Stimulated activated CD4-positive, alpha-beta T cell treated with anti-CD3 and anti-CD28 coated beads, Interleukin-4, amount 100 ng/mL, for 4 hours (primary cell): ENCODE measurements at places on chromosomes 5 and 9.

DNA sequence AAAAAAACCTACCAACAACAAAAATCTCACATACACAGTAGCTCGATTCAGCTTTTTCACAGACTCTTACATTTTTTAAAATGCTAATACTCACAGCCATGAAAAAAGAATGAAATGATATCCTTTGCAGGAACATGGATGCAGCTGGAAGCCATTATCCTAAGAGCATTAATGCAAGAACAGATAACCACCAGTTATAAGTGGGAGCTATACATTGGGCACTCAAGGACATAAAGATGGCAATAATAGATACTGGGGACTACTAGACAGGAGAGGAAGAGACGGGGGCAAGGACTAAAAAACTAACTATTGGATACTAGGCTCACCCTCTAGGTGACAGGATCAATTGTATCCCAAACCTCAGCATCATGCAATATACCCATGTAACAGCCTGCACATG lies 90.3 kb upstream of the CCNH start:
- no peak for DNase-seq

DNA sequence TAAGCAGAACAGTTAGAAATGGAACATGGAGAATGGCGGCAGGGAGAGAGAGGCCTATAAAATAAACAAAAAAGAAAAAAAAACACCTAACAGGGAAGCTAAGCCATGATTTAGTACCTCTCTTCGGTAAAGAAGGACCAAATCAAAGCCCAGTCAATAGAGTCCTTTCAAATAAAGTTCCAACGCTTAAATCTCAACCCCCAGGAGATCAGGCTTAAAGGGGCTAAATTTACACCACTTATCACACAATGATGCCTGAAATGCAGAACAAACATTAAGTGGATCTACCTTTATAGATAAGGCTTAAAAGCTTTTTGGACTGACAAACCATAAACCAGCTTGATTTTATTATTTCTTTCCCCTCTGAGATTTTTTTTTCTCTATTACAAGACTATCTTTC lies 66.3 kb downstream of the PRELID2 start:
- DNase-seq, result no peak

DNA sequence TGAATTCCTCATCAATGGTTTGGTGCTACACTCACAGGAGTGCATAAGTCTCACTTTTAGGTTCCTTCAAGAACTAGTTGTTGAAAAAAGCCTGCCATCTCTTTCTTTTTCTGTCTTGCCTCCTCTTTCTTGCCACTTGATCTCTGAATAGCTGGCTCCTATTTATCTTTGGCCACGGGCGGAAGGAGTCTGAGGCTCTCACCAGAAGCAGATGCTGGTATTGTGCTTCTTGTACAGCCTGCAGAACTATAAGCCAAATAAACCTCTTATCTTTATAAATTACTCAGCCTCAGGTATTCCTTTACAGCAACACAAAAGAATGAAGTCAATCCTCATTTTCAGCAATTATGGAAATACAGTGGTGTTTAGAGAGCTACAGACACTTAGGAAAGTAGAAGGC lies 247.1 kb upstream of the PRR16 start:
- no peak for DNase-seq

DNA sequence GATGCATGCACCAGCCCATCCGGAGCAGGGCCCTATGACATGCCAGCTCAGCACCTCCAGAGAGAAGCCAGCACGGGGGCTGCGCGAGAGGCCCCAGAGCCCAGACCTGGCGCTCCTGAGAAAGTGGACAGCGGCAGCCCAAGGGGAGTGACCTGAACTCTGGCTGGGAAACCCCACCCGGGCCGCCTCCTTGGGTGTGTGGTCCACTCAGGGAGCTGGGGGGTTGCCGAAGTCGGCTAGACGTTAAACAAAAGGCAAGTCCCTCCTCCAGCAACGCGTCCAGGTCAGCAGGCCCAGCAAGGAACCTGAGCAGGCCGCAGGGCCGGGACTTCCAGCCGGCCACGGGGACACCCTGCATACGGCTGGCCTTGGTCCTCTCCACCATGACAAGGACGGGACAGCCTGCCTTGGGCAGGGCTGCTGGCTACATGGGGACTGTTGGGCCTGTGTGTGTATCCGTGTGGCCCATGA lies 35.7 kb downstream of the NACC2 start:
- no peak for DNase-seq

DNA sequence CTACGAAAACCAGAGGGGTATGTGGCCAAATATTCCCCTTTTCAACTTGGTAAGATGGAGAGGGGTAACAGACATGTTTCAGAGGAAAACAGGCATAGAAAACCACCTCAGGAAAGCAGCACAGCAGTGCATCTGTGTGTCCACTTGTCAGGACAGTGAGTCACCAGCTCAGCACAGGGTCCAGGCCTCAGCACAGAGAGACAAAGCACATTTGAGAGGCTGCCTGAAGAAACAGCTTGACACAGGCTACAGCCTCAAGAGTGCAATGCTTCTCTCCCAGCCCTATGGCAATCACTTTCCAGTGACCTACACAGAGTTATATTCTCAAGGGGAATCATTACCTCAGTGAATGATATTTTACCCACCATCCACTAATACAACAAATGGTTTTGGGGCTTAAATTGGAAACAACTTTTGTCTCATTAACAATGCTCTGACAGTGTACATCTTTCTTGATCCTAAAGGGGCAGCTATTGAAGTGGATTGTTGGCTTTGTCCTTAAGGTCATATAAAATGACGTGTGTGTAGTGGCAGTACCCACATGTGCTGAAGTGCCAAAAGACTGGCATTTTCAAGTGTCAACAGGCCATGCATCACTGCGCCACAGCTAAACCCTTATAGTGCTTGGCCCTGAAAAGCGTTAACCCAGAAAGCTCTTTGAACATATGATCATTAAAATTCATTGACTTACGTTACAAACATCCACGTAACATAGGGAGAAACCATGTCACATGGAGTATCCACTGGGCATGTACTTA lies 46.4 kb downstream of the ERMP1 start:
- no peak for DNase-seq
